Mucosa of gallbladder (tissue), 1 donor: ENCODE measurements at places on chromosomes 4 and X. TPM values are rescaled to one million over a fixed set of nuclear protein-coding genes. Genes with fewer than 3 reads are reported as not detected.

DNA sequence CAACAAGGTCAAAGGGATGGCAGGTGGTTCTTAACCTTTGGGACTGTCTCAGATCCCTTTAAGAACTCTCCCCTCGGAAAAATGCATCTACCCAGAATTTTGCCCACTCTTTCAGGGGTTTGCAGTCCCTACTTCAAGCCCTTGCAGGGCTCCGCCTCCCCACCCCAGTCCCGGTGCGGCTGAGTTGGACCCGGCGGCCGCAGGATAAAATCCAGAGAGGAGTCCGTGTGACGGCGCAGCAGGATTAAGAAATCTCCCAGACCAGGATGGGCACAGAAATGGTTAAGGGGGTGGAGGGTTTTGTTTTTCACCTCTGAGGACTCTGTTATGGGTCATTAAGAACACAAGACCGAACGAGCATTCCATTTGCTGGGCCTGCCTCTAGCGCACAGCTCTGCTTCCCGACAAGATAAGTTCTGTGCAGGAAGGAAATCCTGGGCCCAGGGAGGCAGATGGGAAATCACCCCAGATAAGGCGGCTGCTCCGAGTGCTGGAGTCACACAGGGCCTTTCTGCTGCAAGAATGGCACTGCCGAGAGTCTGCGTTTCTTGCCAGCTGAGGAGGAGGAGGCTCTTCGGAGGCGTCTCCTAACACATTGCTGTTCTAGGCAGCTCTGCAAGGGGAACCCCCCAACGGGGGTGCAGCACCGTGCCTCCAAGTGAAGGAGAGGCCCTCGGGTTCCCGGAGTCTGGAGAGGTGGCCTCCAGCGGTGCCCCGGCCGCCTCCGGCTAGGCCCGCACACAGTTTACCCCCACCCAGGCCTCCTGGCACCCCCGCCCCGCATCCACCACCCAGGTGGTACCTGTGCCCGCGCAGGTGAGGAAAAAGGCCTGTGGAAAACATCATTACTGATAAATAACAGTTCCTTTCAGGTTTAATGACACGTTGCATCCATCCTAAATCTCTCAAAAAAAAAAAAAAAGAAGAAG is 277.6 kb downstream of the BCOR start:
- DNase-seq: no peak

DNA sequence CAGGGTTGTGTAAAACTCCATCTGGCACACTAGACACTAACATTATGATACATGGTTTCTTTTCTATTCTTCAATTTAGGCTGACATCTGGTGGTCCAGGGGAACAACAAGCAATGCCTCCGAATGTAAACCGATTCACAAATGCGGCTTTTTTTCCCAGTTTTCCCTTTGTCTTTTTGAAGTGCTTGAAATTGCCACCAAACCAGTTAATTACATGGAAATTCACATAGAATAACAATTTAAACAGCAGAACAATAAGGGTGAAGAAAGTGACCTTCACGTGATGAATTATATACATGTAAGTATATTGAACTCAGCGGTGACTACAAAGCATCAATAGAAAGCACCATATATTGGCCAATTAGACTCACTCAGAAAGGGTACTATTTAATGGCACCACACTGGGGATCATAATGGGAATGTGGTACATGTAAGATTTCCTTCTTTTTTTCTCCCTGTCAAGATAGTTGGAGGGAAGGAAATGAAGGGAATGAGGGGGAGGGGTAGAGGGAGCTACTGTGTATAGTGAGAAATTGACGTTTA is 103.9 kb downstream of the MMRN1 start:
- no peak for DNase-seq

Gene ARX
- total RNA-seq: not detected

DNA sequence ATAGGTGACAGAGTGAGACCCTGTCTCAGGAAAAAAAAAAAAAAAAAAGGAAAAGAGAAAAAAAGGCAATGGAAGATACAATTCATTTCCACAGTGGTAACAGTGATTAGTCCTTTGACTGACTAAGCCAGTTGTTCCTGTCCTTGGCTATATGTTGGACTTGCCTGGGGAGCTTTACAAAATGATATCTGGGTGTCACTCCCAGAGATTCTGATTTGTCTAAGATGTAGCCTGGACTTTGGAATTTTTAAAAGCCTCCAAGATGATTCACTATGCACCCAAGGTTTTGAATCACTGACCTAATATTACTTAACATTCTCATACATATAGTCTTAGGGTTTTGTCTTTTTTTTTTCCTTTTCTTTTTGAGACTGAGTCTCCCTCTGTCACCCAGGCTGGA is 16.9 kb downstream of the HELQ start:
- DNase-seq: no peak

Gene RPS6KA3
- total RNA-seq: 51.9 TPM

GRCh38 chrX:17053502-17053901 is 107.0 kb downstream of the REPS2 start:
- DNase-seq: no peak

DNA sequence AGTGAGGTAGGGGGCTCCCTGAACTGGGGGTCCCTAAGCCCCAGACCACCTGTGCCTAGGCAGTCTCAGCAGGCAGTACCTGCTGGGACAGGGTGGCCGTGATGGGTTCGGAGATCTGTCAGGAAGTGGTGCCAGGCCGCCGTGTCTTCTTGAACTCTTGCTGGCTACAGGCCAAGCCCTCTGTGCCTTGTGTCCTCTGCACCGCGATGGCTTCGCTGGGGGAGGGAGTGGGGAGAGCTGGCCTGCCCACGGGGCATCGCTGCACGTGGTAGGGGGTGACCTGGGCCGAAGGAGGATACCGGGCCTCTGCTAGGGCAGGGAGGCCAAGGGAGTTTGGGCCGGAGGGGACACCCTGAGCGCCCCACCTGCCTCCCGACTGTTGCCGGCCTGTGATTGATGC is 96.7 kb upstream of the NKX1-1 start:
- no peak for DNase-seq

DNA sequence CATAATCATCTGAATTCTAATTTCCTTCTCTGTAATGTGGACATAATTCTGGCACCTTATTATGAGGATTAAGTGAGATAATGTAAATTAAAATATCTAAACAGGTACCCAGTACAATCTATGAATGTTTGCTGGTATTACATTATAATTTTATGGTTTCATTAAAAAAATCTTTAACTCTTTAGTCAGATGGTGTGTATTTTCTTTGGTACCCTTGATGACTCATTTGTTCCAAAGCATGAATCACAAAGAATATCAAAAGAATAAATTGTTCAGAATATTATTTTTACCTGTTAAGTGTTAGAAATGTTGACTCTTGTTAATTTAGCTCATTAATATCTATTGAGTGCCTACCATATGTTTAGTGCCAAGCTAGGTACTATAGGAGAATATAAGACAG is 74.3 kb downstream of the SNX25 start:
- no peak for DNase-seq

DNA sequence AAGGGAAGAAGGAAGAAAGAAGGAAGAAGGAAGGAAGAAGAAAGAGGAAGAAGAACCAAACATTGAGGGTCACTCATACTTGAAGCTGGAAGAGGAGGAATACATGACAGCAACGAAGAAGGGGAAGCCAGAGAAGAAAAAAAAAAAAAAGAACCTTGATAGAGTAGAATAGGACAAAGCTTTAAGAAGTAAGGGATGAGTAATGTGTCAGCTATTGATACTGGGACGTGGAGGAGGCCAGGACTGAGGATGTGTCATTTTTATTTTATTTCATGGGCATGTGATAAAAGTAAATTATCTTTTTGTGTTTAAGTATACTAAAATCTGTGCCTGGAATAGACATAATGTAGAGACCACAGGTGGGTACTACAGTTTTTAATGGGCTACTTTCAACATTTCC is 6.4 kb downstream of the EDA2R start:
- DNase-seq: no peak

DNA sequence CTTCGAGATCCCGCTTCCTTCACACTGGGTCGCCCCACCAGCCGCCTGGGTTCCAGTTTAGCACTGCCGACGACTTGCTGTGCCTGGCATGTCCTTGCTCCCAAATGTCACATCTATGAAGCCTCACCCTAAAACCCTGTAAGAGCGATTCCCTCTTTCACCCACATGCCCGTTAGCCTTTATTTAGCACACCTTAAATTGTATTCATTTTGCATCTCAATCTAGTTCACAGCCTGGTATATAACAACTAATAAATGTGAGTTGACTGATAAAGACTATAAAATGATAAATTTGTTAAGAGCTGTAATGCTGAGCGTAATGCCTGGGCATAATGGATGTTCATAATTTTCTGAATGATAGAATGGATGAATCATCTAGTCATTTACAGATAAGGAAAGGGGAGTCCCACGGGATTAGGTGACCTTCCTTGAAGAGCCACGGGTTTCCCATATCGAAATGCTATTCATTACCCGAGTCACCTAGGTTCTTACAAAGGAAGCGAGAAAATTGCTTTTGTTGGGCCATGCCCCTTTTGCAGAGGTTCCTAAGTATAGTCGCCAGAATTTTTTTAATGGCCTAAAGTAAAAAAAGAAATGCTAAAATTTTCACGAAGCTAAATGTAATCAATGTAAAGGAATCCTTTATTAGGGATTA is 1.1 kb upstream of the AP1S2 start:
- no peak for DNase-seq

DNA sequence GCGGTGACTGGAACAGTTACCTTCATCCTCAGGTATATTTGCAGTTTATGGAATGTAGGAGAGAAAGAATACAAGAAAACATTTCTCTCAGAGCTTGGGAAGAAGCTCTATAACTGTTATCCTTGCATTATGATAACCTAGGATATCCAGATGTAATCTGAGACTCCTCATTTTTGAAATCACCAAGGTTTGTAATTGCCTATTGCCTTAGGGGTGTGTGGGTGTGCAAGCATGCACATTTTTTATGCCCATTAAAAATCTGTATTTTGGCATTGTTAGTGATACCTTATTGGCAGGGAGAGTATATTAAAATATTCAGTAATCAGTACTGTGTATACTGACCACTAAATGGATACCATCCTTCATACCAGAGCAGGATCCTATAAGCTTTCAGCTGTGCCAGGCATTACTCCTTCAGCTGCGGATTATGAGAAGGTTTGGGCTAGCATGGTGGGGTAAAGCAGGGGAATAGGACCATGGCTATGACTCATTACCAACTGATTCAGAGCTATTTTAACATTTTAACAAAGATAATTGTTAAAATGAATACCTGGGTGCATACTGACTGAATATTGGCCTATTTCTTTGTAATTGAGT is 8.3 kb downstream of the SEC24B start:
- DNase-seq: no peak

Gene NPY2R
- total RNA-seq: 0.06 TPM

Gene PPP2R2C
- 0.49 TPM for total RNA-seq

DNA sequence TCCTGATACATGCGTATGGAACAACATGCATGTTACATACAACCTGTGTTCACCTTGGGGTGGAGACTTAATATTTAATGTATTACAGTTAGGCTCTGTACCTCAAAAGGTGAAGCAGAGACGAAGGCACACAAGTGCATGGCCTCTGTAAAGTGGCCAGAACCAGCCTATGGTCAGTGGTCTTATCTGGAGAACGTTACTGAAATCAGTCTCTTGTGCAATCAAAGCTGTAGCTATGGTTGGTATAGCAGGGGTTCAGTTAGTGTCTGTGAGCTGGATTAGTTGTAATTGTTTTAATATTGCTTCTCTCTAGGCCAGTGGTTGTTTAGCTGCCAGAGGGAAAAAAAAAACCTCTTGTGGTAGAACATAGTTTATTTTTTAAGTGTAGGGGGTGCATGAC is 2.2 kb upstream of the TMEM33 start:
- no peak for DNase-seq

- no peak for DNase-seq
Measured at GRCh38 chr4:157012781-157013180, 41.2 kb upstream of the PDGFC start.

- DNase-seq: no peak
Measured at GRCh38 chr4:8374851-8375649, 65.5 kb downstream of the ACOX3 start.

Gene GPR101
- not detected for total RNA-seq

Gene CXCL9
- 0.35 TPM for total RNA-seq

Gene VGLL1
- 0.78 TPM for total RNA-seq

- peak; percentile 76 for DNase-seq
Measured at GRCh38 chrX:39813631-39814277, 284.0 kb downstream of the BCOR start.

GRCh38 chr4:141339966-141340365 is 119.3 kb downstream of the ZNF330 start:
- DNase-seq: no peak

Gene PDE6B
- 8.6 TPM for total RNA-seq

Gene FAT1
- 172 TPM for total RNA-seq

GRCh38 chr4:53076374-53076958 is 214.3 kb downstream of the RASL11B start:
- DNase-seq: no peak

- DNase-seq: no peak
Measured at GRCh38 chr4:3687538-3687937, 78.6 kb upstream of the ADRA2C start.

DNA sequence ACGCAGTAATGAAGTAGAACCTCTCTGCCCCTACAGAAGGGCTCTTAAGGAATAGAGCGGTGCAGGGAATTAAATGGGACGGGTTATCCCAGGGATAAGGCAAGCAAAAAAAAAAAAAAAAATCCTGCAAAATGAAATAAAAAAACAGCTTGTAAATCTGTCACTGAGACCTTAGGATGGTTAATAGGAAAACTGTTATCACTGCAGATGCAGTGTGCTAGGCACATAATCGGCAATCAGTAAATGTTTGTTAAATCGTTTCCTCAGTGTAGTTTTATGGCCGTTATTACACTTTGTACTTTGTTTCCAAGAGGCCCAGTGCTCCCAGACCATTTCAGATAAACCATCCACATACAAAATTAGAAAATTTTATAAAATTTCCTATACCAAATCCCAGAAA is 1.0 kb downstream of the HNRNPH2 start:
- DNase-seq: no peak

DNA sequence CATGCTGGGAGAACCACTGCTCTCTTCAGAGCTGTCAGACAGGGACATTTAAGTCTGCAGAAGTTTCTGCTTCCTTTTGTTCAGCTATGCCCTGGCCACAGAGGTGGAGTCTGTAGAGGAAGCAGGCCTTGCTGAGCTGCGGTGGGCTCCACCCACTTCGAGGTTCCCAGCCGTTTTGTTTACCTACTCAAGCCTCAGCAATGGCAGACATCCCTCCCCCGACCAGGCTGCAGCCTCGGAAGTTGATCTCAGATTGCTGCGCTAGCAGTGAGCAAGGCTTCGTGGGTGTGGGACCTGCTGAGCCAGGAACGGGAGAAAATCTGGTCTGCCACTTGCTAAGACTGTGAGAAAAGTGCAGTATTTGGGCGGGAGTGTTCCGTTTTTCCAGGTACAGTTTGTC is 118.9 kb downstream of the SLC10A6 start:
- DNase-seq: no peak

- no peak for DNase-seq
Measured at GRCh38 chrX:14124562-14124961, 94.9 kb upstream of the GEMIN8 start.

GRCh38 chr4:148842843-148843242 is 400.6 kb upstream of the NR3C2 start:
- no peak for DNase-seq

Gene ASMT
- total RNA-seq: not detected

GRCh38 chr4:140637836-140638235 is 69.1 kb upstream of the UCP1 start:
- no peak for DNase-seq
